ENCODE measurements at places on chromosomes 16 and 17.

- DNase-seq = no peak
These were observed 34.0 kb downstream of the TRARG1 start for GRCh38 chr17:1313270-1314005.

GRCh38 chr16:14371778-14372431 is 258.2 kb downstream of the PARN start:
- no peak for DNase-seq

DNA sequence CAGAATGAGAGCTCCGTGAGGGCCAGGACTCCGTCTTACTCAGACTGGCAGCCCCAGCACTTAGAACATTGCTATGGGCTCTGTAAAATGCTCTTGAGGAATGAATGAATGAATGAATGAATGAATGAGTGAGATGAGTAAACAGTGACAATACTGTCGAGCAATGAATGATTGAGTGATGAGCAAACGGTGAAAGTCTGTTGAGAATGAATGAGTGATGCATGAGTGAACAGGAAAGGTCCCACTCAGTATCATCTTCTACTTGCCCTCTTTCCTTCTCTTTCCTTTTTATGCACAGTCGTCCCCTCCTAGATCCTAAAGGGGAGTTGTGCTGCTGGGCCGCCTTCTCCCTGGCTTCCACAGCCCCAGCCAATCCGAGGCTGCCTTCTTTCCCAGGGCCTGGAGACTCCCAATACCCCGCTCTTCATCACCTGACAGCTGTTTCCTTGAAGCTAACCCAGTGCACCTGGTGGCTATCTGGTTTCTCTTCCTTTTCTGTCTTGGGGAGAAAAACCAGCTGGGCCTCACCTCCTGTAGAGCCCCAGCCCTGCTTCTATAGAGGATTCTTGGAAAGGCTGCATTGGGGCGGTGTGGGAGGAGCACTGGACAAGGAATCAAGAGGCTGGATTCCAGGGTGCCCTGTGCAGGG is 32.7 kb upstream of the CACNG1 start:
- DNase-seq = no peak

- no peak for DNase-seq
These were observed 208.8 kb downstream of the CCDC182 start for GRCh38 chr17:57536289-57536688.

DNA sequence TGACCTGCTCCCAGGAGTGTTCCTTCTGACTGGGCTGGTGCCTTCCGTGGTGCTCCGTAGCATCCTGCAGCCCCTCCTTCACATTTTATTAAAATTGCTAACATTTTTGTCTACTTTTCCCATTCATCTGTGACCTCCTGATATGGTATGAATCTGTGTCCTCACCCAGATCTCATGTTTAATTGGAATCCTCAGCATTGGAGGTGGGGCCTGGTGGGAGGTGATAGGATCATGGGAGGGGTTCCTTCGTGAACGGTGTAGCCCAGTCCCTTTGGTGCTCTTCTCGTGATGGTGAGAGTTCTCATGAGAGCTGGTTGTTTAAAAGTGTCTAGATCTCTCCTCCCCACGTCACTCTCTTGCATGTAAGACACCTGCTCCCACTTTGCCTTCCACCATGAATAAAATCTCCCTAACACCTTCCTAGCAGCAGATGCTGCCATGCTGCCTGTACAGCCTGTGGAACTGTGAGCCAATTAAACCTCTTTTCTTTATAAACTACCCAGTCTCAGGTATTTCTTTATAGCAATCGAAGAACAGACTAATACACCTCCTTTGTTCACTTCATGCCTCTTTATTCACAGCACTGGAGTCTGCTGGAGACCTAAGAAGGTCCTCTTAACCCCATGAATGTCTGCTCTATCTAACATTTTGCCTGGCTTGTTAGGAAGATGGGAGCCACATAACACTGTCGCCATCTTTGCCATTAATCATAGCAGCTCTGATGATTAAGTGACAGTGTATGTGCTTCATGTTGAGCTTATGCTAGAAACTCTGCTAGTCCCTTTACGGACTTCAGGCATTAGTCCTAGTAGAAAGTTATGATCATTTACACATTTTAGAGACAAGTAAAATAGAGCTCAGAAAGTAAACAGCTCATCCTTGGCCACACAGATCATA is 377.7 kb upstream of the MAF start:
- no peak for DNase-seq

- no peak for DNase-seq
These were observed 63.2 kb downstream of the NKD1 start for GRCh38 chr16:50611332-50611934.

- DNase-seq = no peak
These were observed 23.5 kb downstream of the SMTNL2 start for GRCh38 chr17:4607773-4608187.

- no peak for DNase-seq
These were observed 39.9 kb downstream of the SMPD3 start for GRCh38 chr16:68408428-68408827.

DNA sequence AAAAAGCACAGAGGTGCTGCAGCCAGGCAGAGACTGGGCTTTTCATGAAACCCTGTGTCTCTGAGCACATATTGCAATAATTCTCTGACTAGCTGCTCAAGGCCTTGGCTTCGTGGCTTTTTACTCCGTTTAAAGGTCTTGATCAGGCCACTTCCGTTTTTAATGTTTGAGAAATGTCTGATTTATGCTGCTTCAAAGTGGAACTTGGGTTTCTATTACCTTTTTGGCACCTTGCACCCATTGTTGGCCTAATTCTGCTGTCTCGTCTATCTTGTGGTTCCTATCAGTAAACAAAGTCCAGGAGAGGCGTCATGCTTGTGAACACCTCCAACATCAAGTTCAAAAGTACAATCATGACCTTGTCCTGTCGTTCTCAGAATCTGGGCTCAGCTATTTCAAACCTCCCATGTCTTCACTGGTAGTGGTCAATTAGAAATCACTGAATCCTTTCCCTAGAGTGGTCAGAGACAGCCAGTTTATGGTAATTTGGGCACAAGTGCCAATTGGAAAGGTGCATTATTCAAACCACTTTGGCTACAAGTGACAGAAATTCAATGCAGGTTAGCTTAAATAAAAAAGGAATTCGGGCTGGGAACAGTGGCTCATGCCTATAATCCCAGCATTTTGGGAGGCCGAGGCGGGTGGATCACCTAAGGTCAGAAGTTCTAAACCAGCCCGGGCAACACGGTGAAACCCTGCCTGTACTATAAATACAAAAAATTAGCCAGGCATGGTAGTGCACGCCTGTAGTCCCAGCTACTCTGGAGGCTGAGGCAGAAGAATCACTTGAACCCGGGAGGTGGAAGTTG is 33.3 kb upstream of the METTL9 start:
- no peak for DNase-seq

DNA sequence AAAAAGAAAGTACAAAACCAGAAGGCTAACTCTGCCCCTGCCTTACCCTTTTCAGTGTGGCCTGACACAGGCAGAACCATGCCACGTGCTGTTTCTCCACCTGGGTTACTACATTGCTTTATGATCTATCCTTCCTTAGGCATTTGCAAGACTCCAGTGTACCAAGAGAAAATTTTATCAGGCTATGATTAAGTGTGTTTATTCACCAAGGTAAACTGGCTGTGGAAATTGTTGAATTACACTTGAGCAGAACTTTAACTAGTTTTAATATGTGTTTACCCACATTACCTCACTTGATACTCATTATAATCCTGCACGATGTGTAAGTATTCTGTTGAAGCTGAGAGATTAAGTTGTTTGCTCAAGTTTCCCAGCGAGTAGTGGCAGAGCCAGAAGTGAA is 129.7 kb upstream of the MYOCD start:
- DNase-seq = no peak

GRCh38 chr17:62597920-62598319 is 29.6 kb upstream of the MRC2 start:
- no peak for DNase-seq

GRCh38 chr17:50451943-50452629 is 16.6 kb downstream of the CHAD start:
- DNase-seq = no peak

DNA sequence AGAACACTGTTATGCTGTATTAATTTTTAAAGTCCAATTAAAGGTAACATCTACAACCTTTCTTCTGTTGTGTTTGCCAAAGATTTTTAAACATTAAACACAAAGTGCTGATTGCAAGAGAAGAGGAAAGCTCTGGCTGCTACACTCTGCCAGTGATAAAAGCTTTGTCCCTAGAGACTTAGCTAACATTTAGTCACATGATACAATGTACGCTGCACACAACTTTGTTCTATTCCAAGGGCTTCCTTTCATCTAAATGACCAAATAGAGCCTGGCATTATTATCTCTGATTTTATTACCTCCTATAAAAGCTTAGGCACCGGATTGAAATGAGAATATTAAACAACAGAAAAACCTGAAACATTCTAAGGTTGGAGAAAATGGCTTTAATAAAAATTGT is 388.7 kb upstream of the PMFBP1 start:
- DNase-seq = no peak

DNA sequence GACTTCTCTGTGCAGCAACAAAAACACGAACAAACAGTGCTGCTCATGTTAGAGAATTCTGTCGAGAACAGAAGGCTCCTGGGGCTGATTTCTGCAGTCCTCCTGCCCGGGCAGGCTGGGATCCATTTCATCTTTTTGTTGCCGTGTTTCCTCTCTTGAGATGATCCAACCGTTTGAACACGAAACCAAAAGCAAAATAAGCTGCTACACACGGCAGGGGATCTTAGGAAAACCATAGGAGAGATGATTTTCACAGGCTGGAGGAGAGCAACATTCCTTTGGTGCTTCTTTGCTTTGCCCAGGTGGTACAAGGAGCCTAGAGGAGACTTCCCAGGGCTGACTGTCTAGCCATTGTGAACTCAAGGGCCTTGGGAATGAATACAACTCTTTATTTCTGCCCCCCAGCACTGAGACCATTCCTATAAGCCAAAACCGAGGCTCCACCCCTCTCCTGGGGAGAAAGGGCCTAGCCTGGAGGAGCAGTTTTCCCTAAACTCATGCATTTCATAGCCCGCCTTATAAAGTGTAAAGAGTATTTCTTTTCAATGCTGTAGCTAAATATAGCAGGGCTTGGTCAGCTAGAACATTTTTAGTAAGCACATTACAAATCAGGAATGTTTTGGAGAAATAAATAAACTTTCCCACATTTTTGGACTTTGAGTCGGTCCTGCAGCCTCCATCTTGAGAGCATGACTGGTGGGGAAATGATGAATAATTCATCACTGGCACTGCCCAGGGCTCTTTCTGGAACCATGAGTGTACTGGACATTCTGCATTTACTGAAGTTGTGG is 7.7 kb downstream of the FOXL1 start:
- no peak for DNase-seq

DNA sequence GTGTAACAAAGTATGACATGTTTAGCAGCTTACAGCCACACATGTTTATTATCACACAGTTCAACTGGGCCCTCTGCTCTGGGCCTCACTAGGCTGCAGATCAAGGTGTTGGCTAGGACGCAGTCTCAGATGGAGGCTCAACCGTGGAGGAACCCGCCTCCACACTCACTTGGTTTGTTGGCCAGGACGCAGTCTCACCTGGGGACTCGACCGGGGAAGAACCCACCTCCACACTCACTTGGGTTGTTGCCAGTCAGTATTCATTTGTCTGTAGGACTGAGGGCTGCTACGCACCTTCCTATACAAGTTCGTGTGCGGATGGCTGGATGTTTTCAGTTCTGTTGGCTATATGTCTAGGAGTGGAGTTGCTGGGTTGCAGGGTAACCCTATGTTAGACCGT is 240.7 kb upstream of the CIBAR2 start:
- no peak for DNase-seq

DNA sequence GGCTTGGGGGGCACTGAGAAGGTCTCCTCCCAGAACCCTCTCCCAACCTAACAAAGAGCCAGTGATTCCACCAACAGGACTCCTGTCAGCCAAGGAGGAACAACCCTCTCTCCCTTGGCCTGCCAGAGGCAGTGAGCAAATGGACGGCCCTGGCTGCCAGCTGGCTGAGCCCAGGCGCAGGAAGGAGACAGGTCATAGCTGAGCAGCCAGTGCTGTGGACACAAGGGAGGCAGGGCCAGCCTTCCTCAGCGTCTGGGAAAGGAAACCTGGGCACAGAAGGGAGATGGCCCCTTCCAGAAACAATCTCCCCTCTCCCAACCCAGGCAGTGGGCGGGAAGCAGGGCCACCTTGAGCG is 2.1 kb downstream of the MPO start:
- no peak for DNase-seq

DNA sequence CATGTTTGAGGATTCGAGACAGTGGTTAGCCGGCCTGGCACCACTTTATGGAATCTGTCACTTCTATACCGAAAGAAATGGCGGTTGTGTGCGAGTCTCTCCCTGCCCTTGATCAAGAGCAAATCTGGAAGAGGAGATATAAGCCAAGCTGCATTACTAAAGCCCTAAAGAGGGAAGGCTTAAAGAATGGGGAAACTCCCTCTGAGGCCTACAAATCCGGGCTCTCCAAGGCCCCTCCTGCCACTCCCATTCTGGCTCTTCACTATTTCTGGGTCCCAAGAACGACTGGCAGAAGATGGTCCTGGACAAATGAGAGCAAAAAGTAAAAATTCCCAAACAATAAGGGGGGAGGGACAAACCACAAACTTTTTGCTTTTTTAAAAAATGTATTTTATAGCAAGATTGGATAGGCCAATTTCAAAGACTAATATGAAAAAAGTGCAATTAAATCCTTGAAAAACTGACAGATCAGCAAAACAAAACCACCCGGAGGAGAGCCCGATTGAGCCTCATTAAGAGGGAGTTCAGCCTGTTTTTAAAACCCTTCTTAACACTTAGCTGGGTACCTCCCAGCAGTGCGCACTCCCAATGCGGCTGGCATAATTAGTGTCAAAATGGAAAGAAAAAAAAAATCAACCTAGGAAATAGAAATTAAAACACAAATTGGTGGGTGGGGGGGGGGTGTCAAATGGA is 193.5 kb downstream of the ZFHX3 start:
- no peak for DNase-seq

DNA sequence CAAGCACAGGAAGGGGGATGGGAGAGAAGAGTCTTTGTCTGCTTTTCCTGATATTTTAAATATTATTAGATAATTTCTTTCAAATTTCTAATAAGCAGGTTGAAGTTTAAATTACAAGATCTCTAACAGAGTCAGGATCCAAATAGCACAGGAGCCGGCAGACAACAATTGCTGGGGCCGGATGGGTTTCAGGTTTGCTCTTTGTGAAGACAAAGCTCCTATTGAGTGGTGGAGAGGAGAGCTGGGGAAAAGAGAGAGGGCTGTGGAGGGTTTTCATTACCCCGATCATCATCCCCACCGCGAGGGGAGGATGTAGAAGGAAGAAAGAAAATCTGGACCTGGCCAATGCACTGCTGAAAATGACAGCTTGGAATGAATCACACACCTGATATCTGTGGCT is 197.3 kb downstream of the SOX9 start:
- no peak for DNase-seq

- no peak for DNase-seq
These were observed 1.3 kb upstream of the MTSS2 start for GRCh38 chr16:70687102-70687511.
